Activated T-cell treated with anti-CD3 and anti-CD28 coated beads, Interleukin-2, amount 50 U/mL, for 4 hours (primary cell): ENCODE measurements at places on chromosomes 2 and 18.
A peak's percentile ranks its signal among the peaks of the same experiment; 100 is the strongest.

- no peak for DNase-seq
Measured at GRCh38 chr18:62030091-62030985, 137.5 kb upstream of the RNF152 start.

DNA sequence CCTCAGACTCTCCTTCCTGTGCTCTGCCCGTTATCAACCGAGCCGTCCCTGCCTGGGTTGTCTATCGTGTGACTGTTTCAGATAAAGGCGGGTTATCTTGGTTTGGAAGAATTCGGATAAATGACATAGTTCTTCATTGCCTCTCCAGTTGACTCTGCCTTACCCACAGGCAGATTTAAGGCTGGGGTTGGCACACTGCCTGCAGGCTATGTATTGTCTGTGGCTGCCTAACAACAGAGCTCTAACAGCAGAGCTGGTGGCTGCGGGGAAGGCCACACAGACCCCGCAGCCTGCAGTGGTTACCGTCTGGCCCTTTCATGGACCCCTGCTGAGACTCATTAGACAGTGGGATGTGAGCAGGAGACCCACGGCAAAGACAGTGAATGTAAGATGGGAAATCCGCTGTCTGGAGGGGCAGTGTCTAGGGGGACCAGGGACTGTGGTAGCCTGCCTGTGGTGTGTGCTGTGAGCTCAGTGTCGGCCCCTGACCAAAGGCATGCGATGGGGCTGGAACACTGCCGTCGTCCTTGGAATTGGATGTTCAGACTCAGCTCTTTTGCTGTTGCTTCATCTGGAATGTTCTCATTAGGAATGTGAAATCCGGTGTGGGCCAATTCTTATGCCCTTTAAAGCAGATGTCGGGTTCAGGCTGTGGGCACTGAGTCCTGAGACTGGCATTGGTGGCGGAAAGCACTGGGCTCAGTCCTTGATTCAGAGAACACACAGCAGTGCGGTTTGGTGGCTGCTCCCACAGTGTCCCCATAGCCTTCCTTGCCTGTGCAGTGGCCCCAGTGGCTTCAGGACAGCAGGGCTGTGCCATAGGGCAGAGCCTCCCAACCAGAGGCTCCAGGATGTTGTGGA is 44.5 kb downstream of the SH3RF3 start:
- no peak for DNase-seq

DNA sequence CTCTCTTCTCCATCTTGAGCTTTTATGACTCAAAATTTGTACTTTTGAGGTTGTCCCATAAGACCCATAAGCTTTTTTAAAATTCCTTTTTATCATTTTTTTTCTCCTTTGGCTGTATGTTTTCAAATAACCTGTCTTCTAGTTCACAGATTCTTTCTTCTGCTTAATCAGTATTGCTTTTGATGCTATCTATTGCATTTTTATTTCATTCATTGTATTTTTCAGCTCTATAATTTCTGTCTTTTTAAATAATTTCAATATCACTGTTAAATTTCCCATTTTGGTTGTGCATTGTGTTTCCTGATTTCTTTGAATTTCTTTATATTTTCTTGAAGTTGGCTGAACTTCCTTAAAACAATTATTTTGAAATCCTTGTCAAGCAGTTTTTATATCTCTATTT is 4.8 kb upstream of the XDH start:
- no peak for DNase-seq

DNA sequence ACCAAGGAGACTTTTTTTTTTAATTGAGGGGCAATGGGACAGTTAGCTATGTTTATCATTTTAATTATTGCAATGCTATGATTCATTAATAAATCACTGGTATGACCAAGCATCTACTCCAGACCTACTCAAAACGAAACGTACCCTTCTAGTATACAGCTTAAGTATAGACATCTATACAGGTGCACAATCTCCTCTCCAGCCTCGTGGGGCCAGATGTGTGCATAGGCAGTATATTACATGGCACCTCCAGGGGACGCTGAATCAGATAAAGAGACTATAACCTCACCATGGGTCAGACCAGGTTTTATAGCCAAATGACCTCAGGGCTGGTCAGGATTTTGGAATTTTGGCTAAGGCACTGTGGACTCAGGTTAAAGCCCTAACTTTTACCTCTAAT is 86.6 kb downstream of the SS18 start:
- DNase-seq = no peak

- DNase-seq = no peak
Measured at GRCh38 chr2:116674188-116674587, 1140.3 kb upstream of the DDX18 start.

- peak; percentile 36 for DNase-seq
Measured at GRCh38 chr2:46179037-46179621, 118.1 kb upstream of the EPAS1 start.

- DNase-seq = no peak
Measured at GRCh38 chr2:170813611-170814532, 2.8 kb upstream of the GAD1 start.

DNA sequence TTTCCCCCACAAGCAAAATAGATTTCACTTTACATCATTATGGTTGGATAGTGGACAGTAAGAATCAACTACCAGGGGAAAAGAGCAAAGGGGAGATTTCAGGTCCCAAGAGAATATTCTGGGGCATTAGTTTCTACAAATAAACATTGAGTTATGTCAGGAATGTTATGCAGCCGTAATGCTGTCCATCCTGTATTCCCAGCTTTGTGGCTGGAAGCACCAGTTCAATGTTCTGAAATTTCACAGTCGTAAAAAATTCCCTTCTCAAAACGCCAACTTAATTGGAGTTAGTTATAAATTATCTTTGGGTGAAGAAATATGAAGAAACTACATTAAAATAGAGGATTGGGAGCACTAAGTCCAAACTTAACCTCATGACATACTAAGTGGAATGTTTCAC is 141.5 kb upstream of the FIGN start:
- no peak for DNase-seq

DNA sequence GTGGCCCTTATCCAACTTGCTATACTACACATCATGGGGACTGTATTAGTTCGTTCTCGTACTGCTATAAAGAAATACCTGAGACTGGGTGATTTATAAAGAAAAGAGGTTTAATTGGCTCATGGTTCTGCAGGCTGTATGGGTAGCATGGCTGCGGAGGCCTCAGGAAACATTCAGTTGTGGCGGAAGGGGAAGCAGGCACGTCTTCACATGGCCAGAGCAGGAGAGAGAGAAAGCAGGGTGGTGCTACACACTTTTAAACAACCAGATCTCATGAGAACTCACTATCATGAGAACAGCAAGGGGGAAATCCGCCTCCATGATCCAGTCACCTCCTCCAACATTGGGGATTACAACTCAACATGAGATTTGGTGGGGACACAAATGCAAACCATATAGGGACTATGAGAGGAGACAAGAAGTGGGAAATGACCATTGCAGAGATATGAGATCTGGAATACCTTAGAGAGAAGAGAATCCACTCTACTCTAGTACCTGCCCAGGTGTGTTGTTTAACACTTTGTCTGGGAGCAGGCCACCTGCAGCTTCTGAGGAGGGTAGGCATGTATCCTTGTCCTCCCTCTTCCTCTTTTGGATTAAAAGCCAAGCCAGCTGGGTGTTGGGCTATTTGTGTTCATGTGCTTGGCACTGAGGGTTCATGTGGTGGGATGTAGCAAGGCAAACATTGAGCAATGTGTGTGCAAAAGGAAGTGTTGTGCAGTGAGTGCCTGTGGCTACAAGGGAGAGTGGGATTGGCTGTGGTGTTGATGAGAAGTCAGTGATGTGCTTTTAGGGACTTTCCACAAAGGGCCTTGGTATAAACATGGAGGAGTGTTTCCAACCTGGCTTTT is 22.8 kb downstream of the TTLL4 start:
- no peak for DNase-seq

- DNase-seq = no peak
Measured at GRCh38 chr2:232592772-232593395, 40.5 kb upstream of the EFHD1 start.

GRCh38 chr18:67192535-67192934 is 324.0 kb downstream of the DSEL start:
- no peak for DNase-seq

DNA sequence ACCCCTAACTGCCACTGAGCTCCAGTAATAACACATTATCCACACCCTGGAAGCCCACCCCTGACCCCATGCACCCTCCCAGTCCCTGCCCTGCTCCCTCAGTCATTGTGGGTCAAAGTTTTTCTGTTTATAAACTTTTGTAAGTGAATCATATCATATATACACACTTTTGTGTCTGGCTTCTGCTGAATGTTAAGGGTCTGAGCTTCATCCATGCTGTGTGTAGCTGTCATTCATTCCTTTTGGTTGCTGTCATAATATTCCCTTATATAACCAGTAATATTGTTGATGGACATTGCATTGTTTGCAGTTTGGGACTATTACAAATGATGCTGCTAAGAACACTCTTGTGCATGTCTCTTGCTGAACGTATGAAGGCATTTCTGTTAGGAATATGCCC is 14.5 kb downstream of the CNNM4 start:
- DNase-seq = no peak

- no peak for DNase-seq
Measured at GRCh38 chr2:188762151-188762550, 212.0 kb upstream of the COL3A1 start.

- peak; percentile 5 for DNase-seq
Measured at GRCh38 chr2:240557101-240557751, 562 bp downstream of the ANKMY1 start.

- DNase-seq = no peak
Measured at GRCh38 chr2:20165677-20166509, 59.0 kb downstream of the SDC1 start.

GRCh38 chr2:152594022-152594766 is 123.1 kb downstream of the PRPF40A start:
- no peak for DNase-seq

- no peak for DNase-seq
Measured at GRCh38 chr2:38619458-38620164, 16.9 kb upstream of the HNRNPLL start.

DNA sequence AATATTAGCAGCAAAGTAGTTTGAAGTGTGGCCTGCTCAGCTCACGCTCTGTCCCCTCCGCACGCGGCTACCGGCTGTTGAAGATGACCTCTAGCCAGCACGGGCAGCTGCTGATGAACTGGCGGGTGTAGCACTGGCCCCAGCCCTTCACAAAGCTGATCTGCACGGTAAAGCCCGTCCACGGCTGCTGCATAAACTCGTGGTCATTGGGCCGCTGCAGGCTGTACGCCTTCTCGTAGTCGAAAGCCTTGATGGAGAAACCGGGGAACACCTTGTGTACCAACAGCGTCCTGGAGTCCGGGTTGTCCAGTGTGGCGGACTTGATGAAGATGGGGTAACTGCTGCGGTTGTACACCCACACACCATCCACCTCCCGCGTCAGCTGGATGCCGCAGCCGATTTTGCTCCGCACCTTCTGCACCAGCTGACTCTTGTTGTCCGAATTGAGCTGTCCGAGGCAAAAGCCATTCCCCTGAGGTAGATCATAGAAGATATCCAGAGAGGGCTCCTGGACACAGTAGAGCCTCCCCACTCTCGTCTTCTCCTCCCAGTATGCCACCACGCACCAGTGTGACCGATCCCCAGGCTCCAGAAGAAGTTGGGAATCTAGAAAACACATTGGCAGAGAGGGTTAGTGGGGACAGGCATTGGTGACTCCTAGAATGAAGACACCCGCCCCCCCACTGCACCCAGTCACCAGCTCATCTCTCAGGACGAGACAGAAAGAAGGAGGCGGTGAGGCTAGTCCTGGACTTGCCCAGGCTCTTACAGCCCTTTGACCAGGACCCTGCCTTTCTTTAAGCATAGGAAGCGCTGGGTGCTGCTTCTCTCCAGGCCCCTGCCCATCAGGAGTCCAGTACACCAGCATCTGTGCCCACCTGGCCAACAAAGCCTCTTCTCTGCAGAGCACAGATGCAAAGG is 29.2 kb downstream of the SMAD7 start:
- DNase-seq = no peak

DNA sequence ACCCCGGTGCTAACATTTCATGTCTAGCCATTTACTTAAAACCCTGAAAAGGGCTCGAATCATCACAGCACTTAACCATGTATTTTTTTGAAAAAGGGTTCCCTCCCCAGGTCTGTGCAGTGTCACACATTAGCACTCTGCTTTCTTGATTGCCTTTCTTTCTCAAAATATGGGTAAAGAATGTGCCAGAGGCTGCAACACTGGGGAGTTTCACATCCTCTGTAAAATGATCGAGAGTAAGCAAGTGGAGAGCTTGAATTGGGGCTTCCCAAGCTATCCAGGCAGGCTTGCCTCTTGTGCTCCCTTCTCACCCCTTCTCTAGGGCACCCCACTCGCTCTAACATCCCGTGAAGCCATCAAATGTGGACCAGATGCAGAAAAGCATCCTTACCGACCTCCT is 177.0 kb upstream of the CCDC68 start:
- DNase-seq = no peak

DNA sequence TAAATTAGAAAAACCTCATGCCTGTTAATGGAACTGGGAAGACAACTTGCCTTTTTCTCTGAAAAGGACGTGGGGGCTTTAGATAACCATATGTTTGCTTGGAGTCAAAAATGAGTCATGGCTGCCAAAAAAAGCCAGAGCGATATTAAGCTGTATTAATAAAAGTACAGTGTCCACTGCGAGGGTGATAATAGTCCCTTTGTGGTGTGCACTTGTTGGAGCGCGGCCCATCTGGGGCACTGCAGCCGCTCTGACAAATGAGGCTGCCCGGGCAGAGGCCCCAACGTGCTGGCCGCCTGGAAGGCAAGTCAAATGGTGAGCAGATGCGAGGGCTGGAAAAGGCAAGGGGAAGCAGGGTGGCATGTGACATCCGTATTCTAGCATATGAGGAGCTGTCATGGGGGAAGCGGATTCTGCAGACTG is 103.3 kb upstream of the NCK2 start:
- no peak for DNase-seq

DNA sequence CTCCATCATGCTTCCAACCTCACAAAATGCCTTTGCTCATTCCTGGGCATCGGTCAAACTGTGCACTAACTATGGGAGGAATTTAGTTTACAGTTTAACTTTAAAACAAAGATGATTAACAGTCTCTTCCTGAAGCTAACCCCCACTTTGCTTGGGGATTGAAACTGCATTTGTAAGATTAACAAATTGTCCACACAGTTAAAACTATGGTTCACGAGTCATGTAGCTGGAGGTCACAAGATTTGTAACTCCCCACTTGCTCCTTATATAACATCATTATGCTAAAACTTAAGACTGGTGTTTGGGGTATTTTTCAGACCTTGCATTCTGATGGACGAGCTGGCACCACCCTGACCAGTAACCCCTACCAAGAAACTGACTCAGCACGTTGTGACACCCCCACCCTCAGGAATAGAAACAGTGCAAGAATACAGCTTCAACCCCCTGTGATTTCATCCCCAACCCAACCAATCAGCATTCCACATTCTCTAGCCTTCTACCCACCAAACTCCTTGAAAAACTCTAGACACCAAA is 252.3 kb downstream of the MBD5 start:
- no peak for DNase-seq

GRCh38 chr2:59726228-59727120 is 827.0 kb downstream of the BCL11A start:
- DNase-seq = no peak

GRCh38 chr18:58258692-58259342 is 214.8 kb downstream of the NEDD4L start:
- DNase-seq = no peak
